Natural killer cell (primary cell): ENCODE measurements at places on chromosomes 6 and 20. TPM values are rescaled to one million over a fixed set of nuclear protein-coding genes. Genes with fewer than 3 reads are reported as not detected.

GRCh38 chr6:89574910-89575561 is 63.5 kb downstream of the LYRM2 start:
- H3K4me1 ChIP-seq: no peaks in the 10 kb centered on the region
- H3K4me3 ChIP-seq: no peak overlapping the region
- no peak for DNase-seq
- H3K27me3 ChIP-seq: no peaks in the 10 kb centered on the region
- H3K27ac ChIP-seq: no peak overlapping the region

DNA sequence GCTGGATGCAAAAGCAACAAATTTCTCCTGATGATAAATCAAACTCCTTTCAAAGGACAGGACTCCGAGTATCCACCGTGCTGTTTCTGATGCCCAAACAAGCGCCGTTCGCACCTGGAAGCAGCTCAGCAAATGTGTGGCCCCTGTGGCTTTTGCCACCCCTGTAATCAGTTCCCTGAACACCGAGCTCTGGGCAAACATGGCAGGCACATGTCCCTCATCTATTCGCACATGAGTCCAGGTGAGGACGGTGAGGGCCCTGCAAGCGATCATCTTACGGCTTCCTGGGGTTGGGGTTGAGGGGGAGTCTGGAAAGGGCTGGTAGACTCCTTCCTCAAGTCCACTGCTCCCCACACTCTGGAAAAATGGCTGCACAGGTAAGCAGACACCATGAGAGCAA is 23.7 kb downstream of the RNASET2 start:
- no peaks in the 10 kb centered on the region for H3K27me3 ChIP-seq
- no peaks in the 10 kb centered on the region for H3K4me1 ChIP-seq
- peaks cover 57% of the 10 kb centered on the region for H3K36me3 ChIP-seq
- no peak overlapping the region for H3K4me3 ChIP-seq

GRCh38 chr6:169101036-169101805 is 152.4 kb downstream of the THBS2 start:
- no peaks in the 10 kb centered on the region for H3K36me3 ChIP-seq
- H3K27ac ChIP-seq: no peak overlapping the region
- no peaks in the 10 kb centered on the region for H3K27me3 ChIP-seq
- no peak for DNase-seq
- no peaks in the 10 kb centered on the region for H3K4me1 ChIP-seq
- H3K4me3 ChIP-seq: no peak overlapping the region

COL9A3 gene
- total RNA-seq: not detected

- H3K4me1 ChIP-seq: peaks cover 32% of the 10 kb centered on the region
- H3K27me3 ChIP-seq: no peaks in the 10 kb centered on the region
- H3K36me3 ChIP-seq: peaks cover 4% of the 10 kb centered on the region
Measured at GRCh38 chr6:132491303-132491702, 21.6 kb downstream of the STX7 start.

DNA sequence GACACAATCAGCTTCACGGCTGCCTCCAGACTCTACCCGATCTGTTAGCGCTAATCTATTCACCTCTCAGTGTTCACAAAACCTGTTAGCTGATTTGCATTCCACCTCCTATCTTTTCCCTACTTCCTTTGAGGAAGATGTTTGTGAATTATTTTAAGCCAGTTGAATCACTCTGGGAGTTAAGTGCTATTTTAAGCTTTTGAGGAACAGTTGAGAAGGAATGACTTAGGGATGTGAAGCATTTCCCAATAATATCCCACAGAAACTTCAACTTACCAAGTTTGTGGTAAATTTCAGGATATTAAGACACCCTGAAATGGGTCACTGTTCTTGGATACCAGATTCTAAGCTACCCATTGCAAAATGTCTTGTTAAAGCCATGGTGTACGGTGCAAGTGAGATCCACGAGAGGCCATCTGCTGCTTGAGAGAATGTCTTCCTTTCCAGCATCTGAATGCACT is 145.2 kb upstream of the CITED2 start:
- no peaks in the 10 kb centered on the region for H3K4me1 ChIP-seq
- H3K27ac ChIP-seq: no peak overlapping the region
- no peak for DNase-seq
- no peak overlapping the region for H3K4me3 ChIP-seq
- no peaks in the 10 kb centered on the region for H3K36me3 ChIP-seq

BPIFB4 gene
- not detected for total RNA-seq

DNA sequence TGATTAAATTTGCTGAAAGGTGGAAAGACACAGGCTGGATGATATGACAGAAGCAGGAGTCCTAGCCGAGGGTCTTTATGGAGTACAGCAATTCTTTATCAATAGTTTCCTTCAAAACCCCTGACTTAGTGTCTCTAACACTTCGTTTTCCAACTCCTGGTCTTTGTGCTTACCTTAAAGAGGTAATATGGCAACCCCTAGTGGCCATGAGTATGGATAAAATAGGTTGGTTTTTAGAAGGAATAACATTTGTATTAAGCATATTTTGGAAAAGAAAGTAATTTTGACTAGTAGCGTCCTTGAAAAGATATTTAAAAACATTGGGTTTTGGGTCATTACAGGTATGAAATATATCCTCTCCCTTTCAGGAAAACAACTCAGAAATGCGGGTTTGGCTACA is 51.9 kb downstream of the VGLL2 start:
- H3K4me3 ChIP-seq: no peak overlapping the region
- peak; percentile 8 for DNase-seq
- no peaks in the 10 kb centered on the region for H3K27me3 ChIP-seq

DNA sequence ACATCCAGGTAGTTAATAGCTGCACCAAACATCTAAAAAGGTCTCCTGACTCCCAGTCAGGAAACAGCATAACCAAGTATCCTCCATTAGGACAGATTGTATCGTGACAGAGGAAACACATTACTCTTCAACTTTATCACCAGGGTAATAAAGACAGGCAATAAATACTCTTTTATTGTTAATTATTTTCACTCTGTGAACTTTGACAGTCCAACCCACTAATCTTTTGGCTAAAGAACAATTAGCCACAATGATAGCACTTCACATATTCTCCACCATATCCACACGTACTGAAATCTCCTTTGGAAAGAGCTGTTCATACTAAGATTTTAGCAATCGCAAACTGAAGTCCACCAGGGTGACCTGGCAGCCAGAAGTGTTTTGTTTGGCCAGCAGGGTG is 46.4 kb downstream of the ARHGAP18 start:
- no peaks in the 10 kb centered on the region for H3K27me3 ChIP-seq
- no peak overlapping the region for H3K27ac ChIP-seq
- no peak overlapping the region for H3K4me3 ChIP-seq
- no peaks in the 10 kb centered on the region for H3K4me1 ChIP-seq

ARHGAP40 gene
- not detected for total RNA-seq

RSPH9 gene
- total RNA-seq: 0.23 TPM

GRCh38 chr6:167937948-167938911 is 59.2 kb upstream of the KIF25 start:
- H3K27me3 ChIP-seq: no peaks in the 10 kb centered on the region
- H3K36me3 ChIP-seq: no peaks in the 10 kb centered on the region
- no peak overlapping the region for H3K27ac ChIP-seq
- no peaks in the 10 kb centered on the region for H3K4me1 ChIP-seq
- H3K4me3 ChIP-seq: no peak overlapping the region

DNA sequence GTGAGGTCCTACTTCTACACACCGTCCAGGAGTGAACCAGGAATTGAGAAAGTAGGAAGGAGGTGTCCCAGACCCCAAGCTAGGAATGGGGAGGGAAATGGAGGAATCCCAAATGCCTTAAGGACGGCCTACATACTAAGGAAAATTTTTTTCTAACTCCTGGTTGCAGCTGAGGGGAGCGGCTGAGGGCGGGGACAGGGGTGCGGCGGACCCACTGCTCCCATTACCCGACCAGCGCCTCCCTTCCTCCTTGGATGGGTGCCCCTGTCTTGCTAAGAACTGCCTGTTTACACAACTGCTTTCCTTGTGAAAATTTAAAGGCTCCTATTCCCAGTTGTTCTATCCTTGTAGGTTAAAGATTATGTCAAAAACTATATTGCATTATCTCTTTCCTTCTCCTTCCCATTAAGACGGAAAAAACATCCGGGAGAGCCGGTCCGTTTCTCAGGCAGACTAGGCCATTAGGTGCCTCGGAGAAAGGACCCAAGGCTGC is 699 bp upstream of the HSPA1B start:
- peak overlapping the region; percentile 55 for H3K27ac ChIP-seq
- no peak for DNase-seq
- no peaks in the 10 kb centered on the region for H3K36me3 ChIP-seq
- peak overlapping the region; percentile 77 for H3K4me3 ChIP-seq
- no peaks in the 10 kb centered on the region for H3K27me3 ChIP-seq
- peaks cover 47% of the 10 kb centered on the region for H3K4me1 ChIP-seq

- no peak for DNase-seq
- no peaks in the 10 kb centered on the region for H3K36me3 ChIP-seq
- no peak overlapping the region for H3K4me3 ChIP-seq
- no peaks in the 10 kb centered on the region for H3K4me1 ChIP-seq
- H3K27ac ChIP-seq: no peak overlapping the region
Measured at GRCh38 chr6:163099621-163100171, 314.8 kb upstream of the QKI start.

DNA sequence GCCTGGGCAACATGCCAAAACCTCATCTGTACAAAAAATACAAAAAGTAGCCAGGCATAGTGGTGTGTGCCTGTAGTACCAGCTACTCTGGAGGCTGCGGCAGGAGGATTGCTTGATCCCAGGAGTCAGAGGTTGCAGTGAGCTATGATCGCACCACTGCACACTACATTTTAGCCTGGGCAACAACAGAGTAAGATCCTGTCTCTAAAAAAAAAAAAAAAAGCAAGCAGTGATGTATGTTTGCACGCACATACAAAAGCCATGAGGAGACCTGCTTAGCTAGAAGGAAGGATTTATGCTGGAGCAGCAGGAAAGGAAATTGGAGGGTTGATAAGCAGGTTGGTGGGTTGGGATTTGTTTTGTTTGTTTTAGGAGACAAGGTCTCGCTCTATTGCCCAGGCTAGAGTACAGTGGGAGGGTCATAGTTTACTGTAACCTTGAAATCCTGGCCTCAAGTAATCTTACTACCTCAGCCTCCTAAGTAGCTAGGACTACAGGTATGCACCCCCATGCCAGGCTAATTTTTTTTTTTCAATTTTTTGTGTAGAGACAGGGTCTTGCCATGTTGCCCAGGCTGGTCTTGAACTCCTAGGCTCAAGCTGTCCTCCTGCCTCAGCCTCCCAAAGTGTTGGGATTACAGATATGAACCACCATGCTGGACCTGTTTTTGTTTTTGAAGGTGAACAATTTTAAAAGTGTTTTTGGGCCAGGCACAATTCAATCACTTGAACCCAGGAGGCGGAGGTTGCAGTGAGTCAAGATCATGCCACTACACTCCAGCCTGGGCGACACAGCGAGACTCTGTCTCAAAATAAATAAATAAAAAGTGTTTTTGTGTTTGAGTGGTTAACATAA is 4.0 kb downstream of the ZSWIM3 start:
- H3K27ac ChIP-seq: no peak overlapping the region
- H3K4me1 ChIP-seq: peaks cover 16% of the 10 kb centered on the region
- H3K27me3 ChIP-seq: no peaks in the 10 kb centered on the region
- H3K36me3 ChIP-seq: no peaks in the 10 kb centered on the region
- no peak overlapping the region for H3K4me3 ChIP-seq

RIN2 gene
- 2.7 TPM for total RNA-seq

DNA sequence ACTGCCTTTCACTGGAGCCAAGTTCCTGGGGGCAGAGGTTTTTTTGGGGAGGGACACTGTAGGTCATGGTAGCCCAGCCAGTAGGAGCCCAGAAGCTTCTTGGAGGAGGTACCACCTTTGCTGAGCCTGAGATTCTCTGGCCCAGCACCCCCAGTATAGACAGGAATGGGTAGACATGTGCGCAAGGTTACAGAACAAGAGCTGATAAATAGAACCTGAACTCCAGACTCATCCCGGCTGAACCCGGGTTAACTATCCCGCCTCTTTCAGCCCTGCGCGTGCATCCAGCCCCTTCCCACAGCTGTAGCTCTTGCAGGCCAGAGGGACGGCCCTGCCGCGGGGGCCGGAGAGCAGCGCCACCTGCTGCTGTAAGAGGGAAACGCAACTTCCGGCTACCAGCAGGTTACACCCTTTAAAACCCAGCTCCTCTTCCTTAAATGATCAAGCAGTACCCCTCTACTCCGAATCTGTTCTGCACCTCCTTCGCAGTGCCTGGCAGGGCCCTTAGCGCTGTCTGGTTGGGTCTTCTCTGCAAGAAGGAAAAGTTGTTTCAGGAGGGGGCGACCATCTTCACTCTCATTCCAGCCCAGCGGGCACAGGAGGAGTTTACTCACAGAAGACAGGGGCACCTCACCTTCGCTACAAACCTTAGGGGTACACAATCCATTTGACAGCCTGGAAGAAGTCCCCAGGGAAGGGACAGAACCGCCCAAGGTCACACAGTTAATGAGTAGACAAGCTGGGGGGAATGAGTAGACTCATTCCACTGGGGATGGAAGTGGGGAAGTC is 7.5 kb downstream of the SRXN1 start:
- peak; percentile 80 for DNase-seq
- no peak overlapping the region for H3K4me3 ChIP-seq
- peaks cover 5% of the 10 kb centered on the region for H3K27me3 ChIP-seq
- H3K4me1 ChIP-seq: peaks cover 13% of the 10 kb centered on the region
- H3K27ac ChIP-seq: no peak overlapping the region

DNA sequence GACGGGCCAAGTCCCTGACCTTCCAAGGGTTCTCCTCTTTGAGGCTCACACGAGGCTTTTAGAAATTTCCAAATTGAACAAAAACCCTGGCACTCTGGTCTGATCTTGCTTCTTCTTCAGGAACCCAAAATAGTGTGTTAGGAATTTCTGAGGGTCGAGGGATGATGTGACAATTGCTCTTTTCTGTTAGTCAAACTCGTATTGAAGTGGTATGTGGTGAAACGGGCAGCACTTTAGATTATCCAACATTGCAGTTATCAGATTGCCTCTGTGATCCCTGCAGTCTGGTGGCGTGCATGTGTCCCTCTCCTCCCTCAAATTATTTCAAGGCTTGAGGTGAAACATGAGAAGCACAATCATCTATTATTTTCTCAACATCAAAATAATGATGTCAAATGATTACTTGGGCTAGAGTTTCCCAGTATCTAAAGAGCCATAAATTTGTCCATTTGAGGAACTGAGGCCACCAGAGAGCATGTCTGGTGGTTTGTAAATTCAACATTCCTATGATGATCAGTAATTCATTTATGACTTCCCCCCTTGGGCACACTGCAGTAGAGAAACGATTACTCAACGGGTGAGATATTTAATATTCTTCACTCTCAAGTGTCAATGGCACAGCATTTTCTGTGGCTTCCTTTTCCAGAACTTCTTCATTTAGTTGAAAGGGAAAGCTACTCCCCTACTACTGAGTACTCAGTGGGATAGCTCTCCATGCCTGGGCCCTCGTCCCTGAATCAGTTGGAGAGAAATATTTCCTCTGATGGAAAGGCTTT is 308.6 kb upstream of the MAP3K7 start:
- H3K27ac ChIP-seq: no peak overlapping the region
- H3K36me3 ChIP-seq: no peaks in the 10 kb centered on the region
- no peaks in the 10 kb centered on the region for H3K27me3 ChIP-seq
- DNase-seq: no peak
- no peak overlapping the region for H3K4me3 ChIP-seq

DNA sequence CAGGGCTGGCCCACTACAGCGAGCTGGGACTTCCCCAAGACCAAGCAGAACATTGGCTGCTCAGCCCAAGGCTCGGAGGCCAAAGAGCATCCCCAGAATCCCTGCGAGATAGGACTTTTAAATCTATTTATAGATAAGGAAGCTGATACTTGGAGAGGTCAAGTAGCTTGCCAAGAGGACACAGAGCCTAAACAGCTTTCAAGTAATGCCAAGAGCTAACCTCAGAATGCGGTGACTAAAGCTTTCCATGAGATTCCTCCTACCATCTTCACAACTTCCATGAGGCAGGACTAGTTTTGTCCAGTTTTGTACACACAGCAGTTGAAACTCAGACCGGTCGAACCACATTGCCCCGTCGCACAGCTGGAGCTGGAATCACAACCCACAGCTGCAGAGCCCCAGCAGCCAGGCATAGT is 168.1 kb upstream of the TOP1 start:
- no peak overlapping the region for H3K4me3 ChIP-seq
- no peak overlapping the region for H3K27ac ChIP-seq
- DNase-seq: no peak
- H3K27me3 ChIP-seq: no peaks in the 10 kb centered on the region
